A375 (cell line): ENCODE measurements at places on chromosomes 6 and 20. TPM values are rescaled to one million over a fixed set of nuclear protein-coding genes. Genes with fewer than 3 reads are reported as not detected.

The PRICKLE4 gene
- total RNA-seq = not detected in 2 replicates

The TCF21 gene
- total RNA-seq = 0.08 TPM in 1 of 2 replicates, not detected in the other

The METTL24 gene
- total RNA-seq = not detected in 2 replicates

The PTCRA gene
- not detected in 2 replicates for total RNA-seq

The CFAP61 gene
- total RNA-seq = 0.13 and 0.19 TPM in 2 replicates

The LAMA4 gene
- 108 and 128 TPM in 2 replicates for total RNA-seq

The HLA-G gene
- total RNA-seq = not detected in 2 replicates

The CLPSL1 gene
- 1.4 TPM in 1 of 2 replicates, not detected in the other for total RNA-seq

The GSTA2 gene
- total RNA-seq = not detected in 2 replicates

The SAMD3 gene
- total RNA-seq = 0.19 and 0.64 TPM in 2 replicates

The SRMS gene
- total RNA-seq = not detected in 2 replicates

The PPP1R16B gene
- total RNA-seq = 0.03 and 0.08 TPM in 2 replicates

The RPS6KA2 gene
- 10.5 and 14.1 TPM in 2 replicates for total RNA-seq

The EPB41L1 gene
- total RNA-seq = 20.5 and 21.9 TPM in 2 replicates

The EFCAB8 gene
- 0.05 TPM in 1 of 2 replicates, not detected in the other for total RNA-seq

The VSTM2L gene
- 0.19 TPM in 1 of 2 replicates, not detected in the other for total RNA-seq

The EZR gene
- 131 and 139 TPM in 2 replicates for total RNA-seq

The SYNCRIP gene
- 78.1 and 88.1 TPM in 2 replicates for total RNA-seq

The APOM gene
- total RNA-seq = 0.19 and 2.5 TPM in 2 replicates

The ACSS2 gene
- total RNA-seq = 77.8 and 94.8 TPM in 2 replicates

The TBX18 gene
- 11.1 and 11.8 TPM in 2 replicates for total RNA-seq

The HLA-DOA gene
- total RNA-seq = 4.1 and 4.3 TPM in 2 replicates

The MRAP2 gene
- total RNA-seq = 0.19 and 0.49 TPM in 2 replicates

The DEFB121 gene
- total RNA-seq = not detected in 2 replicates

The NOX3 gene
- total RNA-seq = 0.93 and 1.2 TPM in 2 replicates

The OLIG3 gene
- not detected in 2 replicates for total RNA-seq

The GSTA3 gene
- total RNA-seq = not detected in 2 replicates

The MDFI gene
- total RNA-seq = 1.2 and 1.8 TPM in 2 replicates

The FAM184A gene
- total RNA-seq = 3.2 and 4.3 TPM in 2 replicates

The WFDC2 gene
- 0.72 and 1.1 TPM in 2 replicates for total RNA-seq

The COL19A1 gene
- 14.0 and 15.2 TPM in 2 replicates for total RNA-seq

The SYTL3 gene
- 0.08 and 0.29 TPM in 2 replicates for total RNA-seq

The SH3BGRL2 gene
- 2.1 and 2.2 TPM in 2 replicates for total RNA-seq

The RFX6 gene
- not detected in 2 replicates for total RNA-seq

The RNF5 gene
- total RNA-seq = 39.9 and 40.1 TPM in 2 replicates

The CYP24A1 gene
- 0.08 TPM in 1 of 2 replicates, not detected in the other for total RNA-seq

The RBM24 gene
- total RNA-seq = 0.48 and 1.5 TPM in 2 replicates

The PTK6 gene
- 0.24 TPM in 1 of 2 replicates, not detected in the other for total RNA-seq

The HAO1 gene
- total RNA-seq = 0.08 TPM in 1 of 2 replicates, not detected in the other

The PAK5 gene
- not detected in 2 replicates for total RNA-seq

The ZBTB46 gene
- total RNA-seq = 1.4 and 1.9 TPM in 2 replicates

The BNIP5 gene
- not detected in 2 replicates for total RNA-seq

The LCA5 gene
- 1.6 and 2.7 TPM in 2 replicates for total RNA-seq
